ENCODE measurements at places on chromosomes 11 and 22. TPM values are rescaled to one million over a fixed set of nuclear protein-coding genes. Genes with fewer than 3 reads are reported as not detected.

Gene NNMT
- not detected for total RNA-seq

Gene FGF4
- not detected for total RNA-seq

Gene DBX1
- total RNA-seq, result not detected

Gene LUZP2
- not detected for total RNA-seq

Gene MMP10
- total RNA-seq, result 0.50 TPM

Gene MMP1
- not detected for total RNA-seq

Gene SEPTIN5
- not detected for total RNA-seq

Gene CREB3L1
- total RNA-seq, result not detected

Gene OR5AK2
- not detected for total RNA-seq

Gene IL17REL
- not detected for total RNA-seq

Gene DUSP18
- total RNA-seq, result 8.0 TPM

Gene MRPL21
- 52.7 TPM for total RNA-seq

Gene TTC12
- total RNA-seq, result 11.5 TPM

Gene KDM4D
- total RNA-seq, result 0.45 TPM

Gene MFRP
- total RNA-seq, result not detected

Gene PNPLA5
- not detected for total RNA-seq

Gene OR8G5
- not detected for total RNA-seq

Gene NXPE1
- total RNA-seq, result not detected

All from activated naive CD4-positive, alpha-beta T cell treated with anti-CD3 and anti-CD28 coated beads, Interleukin-2, amount 10 ng/mL, durations not matched to agents 5 hours and 36 hours (primary cell).